NCI-H2029 treated with DMSO at 0.1 percent for 48 hours (cell line): ENCODE measurements at places on chromosomes 6 and 20.

DNA sequence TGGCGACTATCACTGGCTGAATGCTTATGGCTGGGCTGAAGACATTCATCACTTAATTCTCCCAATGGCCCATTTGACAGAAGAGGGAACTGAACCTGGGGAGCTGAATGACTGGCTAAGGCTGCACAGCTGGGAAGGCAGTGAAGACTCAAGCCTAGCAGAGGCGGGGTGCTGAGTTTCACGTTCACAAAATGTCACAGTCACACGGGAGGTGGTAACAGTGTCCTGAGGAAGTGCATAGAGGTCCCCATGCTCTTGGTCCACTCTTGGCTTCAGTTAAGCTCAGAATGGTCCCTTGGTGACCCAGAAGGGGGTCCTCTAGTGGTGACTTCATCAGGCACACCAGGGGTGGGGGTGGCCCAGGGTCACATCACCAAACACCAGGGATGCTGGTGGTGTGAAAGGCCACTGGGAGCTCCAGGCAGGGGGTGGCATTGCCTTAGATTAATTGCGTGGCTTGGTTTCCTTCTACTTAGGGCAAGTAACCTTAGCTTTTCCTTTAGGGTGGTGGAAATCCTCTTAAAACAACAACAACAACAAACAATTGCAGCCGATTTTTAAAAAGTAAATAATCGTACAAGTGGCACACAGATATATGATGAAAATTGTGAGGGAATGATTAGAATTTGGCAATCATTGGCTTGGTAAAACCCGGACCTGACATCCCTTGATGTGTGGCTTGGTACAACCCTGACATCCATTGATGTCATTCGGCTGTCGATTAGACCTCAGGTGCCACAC lies 45.0 kb downstream of the SULF2 start:
- DNase-seq: no peak

DNA sequence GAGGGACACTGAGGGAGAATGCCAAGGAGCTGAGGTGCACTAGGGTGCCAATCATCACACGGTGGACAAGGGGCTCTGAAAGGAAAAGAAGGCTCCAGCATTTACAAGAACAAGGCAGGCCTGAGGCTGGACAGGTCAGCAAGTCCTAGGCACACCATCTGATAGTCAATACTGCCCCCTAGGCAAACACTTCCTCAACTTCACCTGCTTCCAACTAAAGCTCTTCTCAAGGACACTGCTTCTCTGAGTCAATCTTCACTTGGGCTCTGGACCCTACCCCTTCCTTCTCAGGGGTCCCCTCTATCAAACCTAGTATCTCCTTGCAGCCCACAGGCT lies 37.7 kb upstream of the SLC4A11 start:
- peak; percentile 54 for DNase-seq

DNA sequence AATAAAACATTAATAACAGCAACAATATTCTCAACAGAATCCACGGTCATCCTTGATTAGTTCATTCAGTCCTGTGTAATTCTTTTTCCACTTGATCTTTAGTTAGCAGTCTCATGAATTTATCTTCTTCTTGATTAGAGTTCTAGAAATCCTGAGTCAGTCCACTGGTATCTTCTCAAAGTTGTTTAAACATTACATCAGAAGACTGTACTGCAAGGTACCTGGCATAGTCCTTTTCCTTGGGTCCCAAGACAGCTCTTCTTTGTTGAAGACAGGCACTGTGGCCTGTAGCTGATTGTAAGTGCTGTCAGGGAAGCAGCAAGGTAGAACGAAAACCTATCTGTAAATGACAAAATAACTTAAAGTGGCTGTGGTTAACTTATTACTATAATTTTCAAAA lies 11.8 kb downstream of the MAP3K4 start:
- DNase-seq: no peak

DNA sequence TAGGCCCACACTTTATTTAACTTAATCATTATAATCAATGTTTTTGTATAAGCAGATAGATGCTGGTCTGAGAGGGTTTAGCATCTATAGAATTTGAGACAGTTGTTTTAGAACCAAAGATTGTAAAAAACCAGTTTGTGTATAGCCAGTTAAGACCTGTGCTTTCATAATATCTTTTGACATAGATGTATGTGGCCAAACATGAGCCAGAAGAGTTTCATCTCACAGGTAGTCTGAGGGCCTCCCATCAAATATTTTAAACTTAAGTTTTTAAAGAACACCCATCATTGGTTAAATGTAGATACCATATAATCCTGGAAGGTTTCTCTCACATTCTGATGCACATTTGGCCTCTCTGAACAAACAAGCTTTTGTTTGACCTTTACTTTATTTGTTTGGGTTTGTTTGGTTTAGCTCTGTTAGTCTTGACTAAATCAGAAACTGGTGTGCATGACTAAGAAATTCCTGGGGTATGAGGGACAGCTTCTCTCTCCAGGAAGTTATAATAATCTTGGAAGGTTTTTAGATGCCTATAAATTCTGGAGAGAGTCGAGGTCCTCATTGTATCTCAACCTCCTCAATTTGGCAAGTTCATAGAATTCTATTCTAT lies 58.0 kb upstream of the TMEM200A start:
- DNase-seq: no peak

DNA sequence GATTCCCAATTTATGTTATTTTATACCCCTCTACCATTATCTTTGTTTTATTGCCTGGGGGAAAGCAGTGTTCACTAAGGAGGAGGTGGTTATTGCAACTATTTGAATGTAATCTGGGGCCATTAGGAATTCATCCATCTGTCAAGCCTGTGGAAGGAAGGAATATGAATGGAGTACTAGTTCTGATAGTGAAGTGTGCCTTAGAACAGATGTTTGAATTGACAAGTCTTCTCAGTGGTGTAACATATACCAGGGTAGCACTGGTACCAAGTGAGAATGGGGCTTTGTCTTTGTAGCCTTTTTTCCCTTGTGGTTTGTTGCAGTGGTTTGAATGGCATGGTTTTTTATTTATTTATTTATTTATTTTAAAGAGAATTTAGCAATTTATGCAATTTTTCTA lies 27.9 kb upstream of the HDAC2 start:
- DNase-seq: no peak

- DNase-seq: no peak
Observed at GRCh38 chr20:63602321-63602720, 24.6 kb downstream of the GMEB2 start.

GRCh38 chr20:21114584-21114983 lies 8.4 kb upstream of the LINC00237 start:
- no peak for DNase-seq

GRCh38 chr6:141824350-141824749 lies 308.4 kb upstream of the GJE1 start:
- no peak for DNase-seq

GRCh38 chr6:141463237-141463977 lies 669.3 kb upstream of the GJE1 start:
- no peak for DNase-seq

- DNase-seq: no peak
Observed at GRCh38 chr20:49549801-49550551, 18.0 kb downstream of the PTGIS start.

GRCh38 chr6:144749263-144749662 lies 464.1 kb downstream of the UTRN start:
- DNase-seq: peak; percentile 12

DNA sequence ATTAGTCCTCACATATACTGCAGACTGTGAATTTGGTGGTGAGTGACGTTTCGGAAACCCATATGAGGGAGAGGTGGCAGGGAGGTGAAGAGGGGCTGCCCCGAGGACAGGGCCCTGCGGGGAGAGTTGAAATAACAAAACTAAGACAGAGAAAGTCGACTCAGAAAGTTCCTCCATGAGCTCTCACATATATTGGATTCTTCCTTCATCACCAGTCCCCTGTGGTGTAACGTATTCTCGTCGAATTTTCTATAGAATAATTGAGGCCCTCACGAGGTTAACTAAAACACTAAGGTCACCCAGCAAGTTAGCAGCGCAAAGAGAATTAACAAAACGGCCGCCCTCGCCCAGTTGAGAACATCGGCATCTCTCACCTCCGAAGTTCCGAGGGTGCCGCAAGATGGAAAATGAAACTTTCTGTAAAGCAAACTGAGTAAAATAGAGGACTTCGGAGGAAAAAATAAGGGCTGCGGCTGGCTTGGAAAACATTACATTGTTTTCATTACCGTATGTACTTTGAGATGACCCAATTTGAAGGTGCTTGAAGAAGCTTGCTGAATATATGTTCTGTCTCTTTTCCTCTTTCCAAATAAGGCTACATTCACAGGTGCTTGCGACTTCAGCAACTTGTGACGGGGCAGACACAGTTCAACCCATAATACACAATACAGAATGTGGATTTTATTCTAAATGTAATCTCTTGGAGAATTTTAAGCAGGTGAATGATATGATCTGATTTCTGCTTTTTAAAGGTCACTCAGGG lies 490.9 kb upstream of the JARID2 start:
- no peak for DNase-seq

DNA sequence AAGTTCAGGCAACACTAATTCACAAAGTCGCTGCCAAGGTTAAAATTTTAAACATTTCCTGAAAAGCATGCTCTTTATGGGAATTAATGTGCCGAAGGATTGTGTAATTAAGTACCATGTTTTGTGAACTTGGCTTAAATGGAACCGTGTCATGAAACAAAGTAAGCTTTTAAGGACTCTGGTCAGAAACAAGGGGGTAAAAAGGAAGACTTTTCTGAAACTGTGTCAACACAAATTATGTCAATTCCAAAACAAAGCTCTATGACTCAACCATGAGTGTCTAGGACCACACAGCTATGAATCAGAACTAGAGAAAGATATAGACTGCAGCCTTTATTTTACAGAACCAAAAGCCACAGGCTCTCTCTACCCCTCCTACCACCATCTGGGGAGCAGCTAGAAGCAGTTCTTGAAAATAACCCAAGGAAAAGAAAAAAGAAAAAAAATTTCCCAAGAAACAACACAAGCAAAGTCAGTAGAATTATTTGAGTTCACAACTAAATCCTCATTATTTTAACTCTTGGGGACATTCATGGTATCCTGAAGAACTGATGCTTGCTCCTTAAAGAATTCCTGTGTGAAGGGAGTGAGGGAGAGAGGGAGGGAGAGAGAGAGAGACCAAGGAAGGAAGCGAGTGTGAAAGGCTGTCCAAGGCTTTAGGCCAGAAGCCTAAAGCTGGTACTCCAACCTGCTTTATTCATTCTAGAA lies 81.9 kb downstream of the ZMYND8 start:
- no peak for DNase-seq

- no peak for DNase-seq
Observed at GRCh38 chr6:23503173-23503572, 622.8 kb upstream of the NRSN1 start.

GRCh38 chr20:19322061-19322985 lies 109.9 kb downstream of the SLC24A3 start:
- DNase-seq: no peak

DNA sequence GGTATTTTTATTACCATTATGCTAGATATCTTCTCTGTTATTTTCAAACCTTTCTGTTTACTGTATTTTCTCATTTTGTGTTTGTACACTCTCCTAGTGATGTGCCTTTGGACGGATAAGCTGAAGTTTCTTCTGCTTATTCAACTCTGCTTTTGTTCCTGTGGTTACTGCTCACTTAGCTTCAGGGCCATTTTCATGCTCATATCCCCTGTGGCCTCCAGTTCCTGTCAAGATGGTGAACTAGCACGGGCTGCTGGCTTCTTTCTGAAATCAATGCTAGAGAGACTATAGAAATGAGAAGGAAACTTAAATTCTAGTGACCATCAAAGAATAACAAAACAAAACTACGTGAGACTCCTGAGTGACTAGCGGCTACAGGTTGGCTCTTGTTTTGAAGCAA lies 6.8 kb upstream of the CST8 start:
- no peak for DNase-seq

DNA sequence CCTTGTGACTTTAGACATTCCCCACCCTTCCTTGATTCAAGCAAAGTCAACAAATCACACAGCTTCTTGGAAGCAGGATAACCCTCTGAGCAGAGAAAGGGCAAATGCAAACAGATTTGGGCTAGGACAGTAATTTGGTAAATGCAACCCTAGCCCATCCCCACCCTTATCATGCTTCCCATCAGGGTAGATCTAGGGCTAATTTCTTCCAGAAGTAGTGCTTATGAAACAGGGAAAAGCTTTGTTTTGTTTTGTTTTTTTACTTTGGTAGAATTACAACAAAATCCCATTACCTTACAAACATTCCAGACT lies 525.1 kb upstream of the NOX3 start:
- DNase-seq: no peak

GRCh38 chr6:111550953-111551352 lies 54.7 kb downstream of the TRAF3IP2 start:
- DNase-seq: no peak

GRCh38 chr20:6122111-6122872 lies 538 bp downstream of the FERMT1 start:
- DNase-seq: no peak

DNA sequence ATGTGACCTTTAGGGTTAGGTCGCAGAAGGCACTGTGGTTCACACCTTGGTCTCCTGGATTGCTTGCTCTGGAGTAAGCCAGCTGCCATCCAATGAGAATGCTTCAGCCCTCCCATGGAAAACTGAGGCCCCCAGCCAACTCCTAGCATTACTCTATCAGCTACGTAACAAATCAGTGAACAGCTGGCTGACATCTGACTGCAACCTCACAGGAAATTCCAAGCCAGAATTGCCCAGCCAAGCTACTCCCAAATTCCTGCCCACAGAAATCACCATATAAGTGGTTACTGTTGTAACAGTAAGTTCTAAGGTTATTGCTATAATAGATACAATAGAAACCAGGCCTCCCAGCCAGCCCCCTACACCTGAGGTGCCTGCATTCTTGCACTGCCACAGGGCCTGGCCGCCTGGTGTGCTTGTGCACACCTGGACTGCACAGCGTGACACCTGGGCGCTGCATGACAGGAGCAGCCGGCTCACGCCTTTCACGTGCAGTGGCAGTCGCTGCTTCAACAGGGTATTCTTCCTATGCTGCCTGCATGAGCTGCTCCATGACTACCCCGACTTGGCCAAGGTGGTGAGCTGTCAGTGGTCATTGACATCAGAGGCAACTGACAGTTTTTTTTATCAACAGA lies 429.7 kb upstream of the RUNX2 start:
- no peak for DNase-seq

GRCh38 chr6:147055821-147056392 lies 148.3 kb upstream of the STXBP5 start:
- DNase-seq: no peak

- DNase-seq: no peak
Observed at GRCh38 chr20:675453-676314, at the start of gene SCRT2. Gene SCRT2, minus strand, starts transcription at chr20:675802. Its CDS starts 201 bp downstream, at chr20:675601.

- DNase-seq: no peak
Observed at GRCh38 chr6:74115674-74116073, 419.7 kb downstream of the CD109 start.

DNA sequence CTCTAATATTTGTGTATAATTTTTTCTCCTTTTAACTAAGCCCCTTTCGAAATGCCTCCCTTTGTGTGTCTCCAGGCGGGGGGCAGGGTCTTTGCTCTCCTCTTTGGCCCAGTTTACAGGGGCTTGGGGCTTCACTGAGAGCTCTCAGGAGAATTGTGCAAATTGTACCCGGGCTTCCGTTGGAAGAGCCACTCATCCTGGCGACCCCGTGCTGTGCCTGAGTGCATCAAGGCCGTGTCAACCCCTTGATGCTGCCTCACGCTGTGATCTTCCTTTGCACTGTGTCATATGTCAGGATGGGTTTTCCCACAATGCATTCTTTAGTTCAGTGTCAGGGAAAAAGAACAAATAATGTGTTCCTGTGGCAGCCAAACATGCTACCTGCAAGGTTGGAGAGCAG lies 118.0 kb upstream of the POU3F2 start:
- DNase-seq: no peak
